ENCODE measurements at places on chromosomes 3 and 15. TPM values are rescaled to one million over a fixed set of nuclear protein-coding genes. Genes with fewer than 3 reads are reported as not detected.

The ITIH1 gene
- total RNA-seq, result not detected

GRCh38 chr3:100260081-100260684, 609 bp upstream of the TBC1D23 start:
- peak; percentile 84 for DNase-seq

DNA sequence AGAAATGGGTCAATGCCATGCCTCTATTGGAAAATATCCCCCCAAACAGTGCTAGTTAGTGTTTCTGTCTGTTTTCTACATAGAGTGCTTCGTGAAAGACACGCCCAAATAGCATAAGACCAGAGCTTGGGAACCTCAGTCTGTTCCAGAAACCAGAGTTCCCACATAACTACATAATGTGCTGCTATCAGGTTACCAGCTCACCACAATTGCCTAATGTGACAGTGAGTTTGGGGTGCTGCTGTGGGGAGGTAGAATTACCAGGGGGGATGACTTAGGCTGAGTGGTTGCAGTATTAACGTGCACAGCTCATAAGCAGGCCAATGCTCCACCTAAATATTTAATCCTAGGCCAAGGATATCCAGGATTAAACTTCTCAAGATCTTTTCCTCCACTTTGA, 39.2 kb downstream of the DUT start:
- no peak for DNase-seq

GRCh38 chr3:154795582-154795981, 284.5 kb upstream of the MME start:
- DNase-seq, result no peak

DNA sequence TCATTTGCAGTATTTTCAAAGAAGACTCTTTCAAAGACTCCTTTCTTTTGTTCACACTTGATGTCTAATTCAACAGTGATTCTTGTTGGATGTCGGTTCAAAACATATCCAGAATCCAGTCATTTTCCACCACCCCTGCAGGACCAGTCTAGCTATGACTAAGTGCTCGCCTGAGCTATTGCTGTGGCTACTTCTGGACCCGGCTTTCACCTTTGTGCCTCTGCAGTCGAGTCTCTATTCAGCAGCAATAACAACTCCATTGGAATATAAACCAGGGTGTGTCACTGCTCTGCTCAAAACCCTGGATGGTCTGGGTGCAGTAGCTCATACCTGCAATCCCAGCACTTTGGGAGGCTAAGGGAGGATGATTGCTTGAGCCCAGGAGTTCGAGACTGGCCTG, 55.0 kb downstream of the PRICKLE2 start:
- DNase-seq, result no peak

GRCh38 chr3:69197455-69197854, 75.1 kb upstream of the LMOD3 start:
- no peak for DNase-seq

All from sigmoid colon (tissue), 7 donors.